ENCODE measurements at places on chromosomes 12 and 14.

- DNase-seq, result no peak
These were observed 8.6 kb upstream of the SNAPC1 start for GRCh38 chr14:61753631-61754030.

DNA sequence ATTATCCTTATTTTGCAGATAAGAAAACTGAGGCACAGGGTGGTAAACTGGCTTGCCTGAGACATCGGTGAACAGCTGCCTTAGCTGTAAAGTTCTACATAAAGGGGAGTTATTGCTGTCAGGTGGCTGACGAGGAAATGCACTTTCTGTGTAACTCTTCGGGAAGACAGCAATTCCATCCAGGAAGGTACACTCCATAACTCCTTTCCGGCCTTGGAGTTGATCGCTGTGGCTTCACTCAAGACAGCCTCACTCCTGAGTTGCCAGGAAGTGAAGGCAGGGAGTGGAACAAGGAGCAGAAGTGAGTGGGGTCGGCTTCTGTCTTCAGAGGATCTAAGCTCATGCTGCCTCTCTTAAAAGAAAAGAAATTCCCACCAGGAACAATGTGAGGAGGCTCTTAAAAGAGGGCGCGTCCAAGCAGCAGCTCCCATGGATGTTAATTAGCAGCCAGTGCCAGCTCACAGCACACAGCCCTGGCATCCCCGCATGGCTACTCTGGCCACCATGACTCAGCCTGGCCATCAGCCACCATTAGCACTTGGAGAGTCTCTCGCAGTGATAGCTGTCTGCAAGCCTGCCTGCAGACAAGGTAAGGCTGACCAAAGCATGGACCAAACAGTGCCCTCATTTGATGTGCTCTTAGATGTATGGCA, 60.3 kb downstream of the NUAK1 start:
- no peak for DNase-seq

DNA sequence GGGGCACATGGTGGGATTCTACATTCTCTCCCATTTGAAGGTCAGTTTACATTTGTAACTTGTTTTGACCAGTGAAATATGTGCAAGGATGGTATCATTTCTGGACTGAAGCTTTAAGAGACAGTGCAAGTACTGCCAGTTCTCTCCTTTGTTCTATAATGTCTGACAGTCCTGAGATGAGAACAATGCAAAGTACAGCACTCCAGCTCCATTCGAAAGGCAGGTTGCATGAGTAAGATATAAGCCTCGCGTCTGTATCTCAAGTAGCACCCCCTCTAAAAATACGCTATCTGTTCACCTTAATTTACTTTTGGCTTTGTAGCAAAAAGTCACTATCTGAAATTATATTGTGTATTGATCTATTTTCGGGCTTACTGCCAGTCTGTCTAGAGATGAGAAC, 1122.2 kb upstream of the TMEM132C start:
- no peak for DNase-seq

DNA sequence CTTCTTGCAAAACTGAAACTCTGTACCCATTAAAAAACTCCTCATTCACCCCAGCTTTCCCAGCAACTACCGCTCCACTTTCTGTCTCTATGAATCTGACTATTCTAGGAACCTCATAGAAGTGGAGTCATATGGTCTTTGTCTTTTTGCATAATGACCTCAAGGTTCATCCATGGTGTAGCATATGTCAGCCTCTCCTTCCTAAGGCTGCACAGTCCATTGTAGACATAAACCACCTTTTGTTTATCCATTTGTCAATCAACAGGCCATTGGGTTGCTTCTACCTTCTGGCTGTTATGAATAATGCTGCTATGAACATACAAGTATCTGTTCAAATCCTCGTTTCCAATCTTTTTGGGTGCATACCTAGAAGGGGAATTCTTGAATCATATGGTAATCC, 21.1 kb downstream of the NT5DC3 start:
- DNase-seq, result no peak

GRCh38 chr12:108653082-108653516, 19.4 kb upstream of the SELPLG start:
- DNase-seq, result no peak

DNA sequence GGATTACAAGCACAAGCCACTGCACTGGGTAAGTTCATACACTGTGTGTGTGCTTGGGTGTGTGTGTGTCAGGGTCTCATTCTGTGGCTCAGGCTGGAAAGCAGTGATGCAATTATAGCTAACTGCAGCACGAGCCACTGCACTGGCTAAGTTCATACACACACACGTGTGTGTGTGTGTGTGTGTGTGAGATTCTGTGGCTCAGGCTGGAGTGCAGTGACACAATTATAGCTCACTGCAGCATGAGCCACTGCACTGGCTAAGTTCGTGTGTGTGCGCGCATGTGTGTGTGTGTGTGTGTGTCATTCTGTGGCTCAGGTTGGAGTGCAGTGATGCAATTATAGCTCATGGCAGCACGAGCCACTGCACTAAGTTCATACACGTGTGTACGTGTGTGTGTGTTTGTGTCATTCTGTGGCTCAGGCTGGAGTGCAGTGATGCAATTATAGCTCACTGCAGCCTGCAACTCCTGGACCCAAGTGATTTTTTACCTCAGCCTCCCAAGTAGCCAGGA, 85.4 kb downstream of the HECTD1 start:
- no peak for DNase-seq

GRCh38 chr14:46651526-46652144, at the start of gene RPL10L:
TSS of gene RPL10L (minus strand) at chr14:46651781. CDS start at chr14:46651736, 45 bp downstream.
- no peak for DNase-seq

GRCh38 chr14:104361921-104362681, 217.5 kb upstream of the C14orf180 start:
- no peak for DNase-seq

- DNase-seq, result no peak
These were observed 1.3 kb downstream of the VASH1 start for GRCh38 chr14:76762411-76763095.

- DNase-seq, result no peak
These were observed 410.3 kb downstream of the SLC6A15 start for GRCh38 chr12:84502180-84502860.

DNA sequence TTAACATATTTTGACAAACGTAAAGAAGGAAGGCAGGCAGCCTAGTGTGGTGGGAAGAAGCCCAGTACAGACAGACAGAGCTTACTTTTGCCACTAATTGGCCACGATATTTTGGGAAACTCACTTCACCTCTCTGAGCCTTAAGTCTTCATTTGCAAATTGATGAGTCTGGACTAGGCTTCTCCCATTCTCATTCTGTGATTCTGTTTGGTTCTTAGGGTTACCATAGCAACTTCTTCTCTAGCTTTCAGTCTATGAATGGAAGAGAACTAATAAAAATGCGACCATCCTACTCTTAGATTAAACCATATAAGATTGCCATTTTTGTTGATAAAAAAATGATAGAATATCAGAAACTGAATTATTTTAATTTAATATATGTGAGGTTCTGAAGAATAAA, 210.5 kb downstream of the SNAPC1 start:
- no peak for DNase-seq

DNA sequence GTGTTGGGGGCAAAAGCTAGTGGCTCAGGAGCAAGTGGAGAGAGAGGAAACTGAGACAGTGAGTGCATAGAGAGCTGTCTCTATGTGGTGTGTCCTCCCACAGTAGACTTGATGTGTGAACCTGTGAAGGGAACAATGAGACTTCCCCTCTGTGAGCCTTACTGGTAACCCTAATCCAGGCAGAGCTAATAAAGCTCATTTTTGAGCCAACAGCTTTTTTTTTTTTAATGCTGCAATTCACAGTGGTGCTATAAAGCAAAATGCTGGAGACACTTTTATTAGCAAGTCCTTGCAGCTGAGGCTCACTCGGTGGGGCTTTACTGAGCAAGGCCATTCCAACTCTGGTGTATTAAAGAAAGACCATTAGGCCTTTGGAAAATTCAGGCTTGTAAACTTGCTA, 26.9 kb downstream of the FBXW8 start:
- DNase-seq, result no peak

DNA sequence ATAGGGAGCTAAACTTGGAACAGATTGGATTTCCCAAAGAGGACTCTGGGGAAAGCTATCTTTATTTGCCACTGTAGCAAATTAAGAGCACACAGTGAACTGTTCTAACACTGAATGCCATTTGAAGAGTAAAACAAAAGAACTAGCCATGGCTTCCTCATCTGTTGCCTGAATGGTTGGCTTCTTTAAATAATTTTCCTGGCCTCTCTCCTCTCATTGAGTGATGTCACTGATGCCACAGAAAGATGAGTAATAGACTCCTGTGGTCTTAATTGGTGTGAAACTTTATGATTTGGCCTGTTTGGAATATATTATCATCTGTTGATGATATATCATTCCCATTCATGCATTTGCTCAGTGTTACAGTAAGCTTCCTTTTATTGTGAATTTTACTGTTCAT, 42.5 kb downstream of the WDR20 start:
- peak; percentile 56 for DNase-seq

- no peak for DNase-seq
These were observed 5.5 kb upstream of the ZNF641 start for GRCh38 chr12:48356041-48356768.

GRCh38 chr14:61284001-61284400, 2.9 kb upstream of the TMEM30B start:
- no peak for DNase-seq

GRCh38 chr12:123421314-123421713, 15.2 kb downstream of the RILPL2 start:
- DNase-seq, result no peak

GRCh38 chr14:104680056-104680805, 9.2 kb upstream of the INF2 start:
- DNase-seq, result peak; percentile 35

- no peak for DNase-seq
These were observed 23.1 kb downstream of the ACVR1B start for GRCh38 chr12:51974646-51975045.

GRCh38 chr12:104974626-104975290, 11.4 kb upstream of the NOPCHAP1 start:
- no peak for DNase-seq

DNA sequence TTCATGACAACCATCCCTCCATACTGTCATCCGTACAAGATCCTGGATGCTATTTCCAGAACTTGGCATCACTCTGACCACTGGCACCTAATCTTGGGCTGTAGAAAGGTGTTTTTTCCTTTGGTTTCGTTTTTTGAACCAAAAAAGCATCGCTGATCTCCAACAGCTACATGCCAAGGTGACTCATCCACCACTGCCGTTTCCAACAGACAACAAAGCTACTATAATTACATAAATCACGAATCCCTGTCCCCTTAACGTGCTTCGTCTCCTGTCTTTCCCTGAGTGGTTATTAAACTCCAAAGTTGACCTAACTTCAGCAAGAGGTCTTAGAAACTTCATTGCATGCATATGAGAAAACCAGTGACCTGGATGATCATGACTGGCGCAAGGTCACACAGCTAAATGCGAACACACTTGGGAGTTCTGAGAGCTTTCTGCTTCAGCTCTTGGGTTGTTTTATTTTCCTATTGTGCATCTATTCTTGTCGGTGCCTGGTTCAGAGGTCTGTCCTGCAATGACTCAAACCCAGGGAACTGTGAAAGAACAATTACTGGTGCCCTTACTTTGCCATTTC, 99.9 kb downstream of the PPM1H start:
- DNase-seq, result peak; percentile 16

GRCh38 chr14:92456215-92457015, 57.2 kb upstream of the RIN3 start:
- DNase-seq, result peak; percentile 85

DNA sequence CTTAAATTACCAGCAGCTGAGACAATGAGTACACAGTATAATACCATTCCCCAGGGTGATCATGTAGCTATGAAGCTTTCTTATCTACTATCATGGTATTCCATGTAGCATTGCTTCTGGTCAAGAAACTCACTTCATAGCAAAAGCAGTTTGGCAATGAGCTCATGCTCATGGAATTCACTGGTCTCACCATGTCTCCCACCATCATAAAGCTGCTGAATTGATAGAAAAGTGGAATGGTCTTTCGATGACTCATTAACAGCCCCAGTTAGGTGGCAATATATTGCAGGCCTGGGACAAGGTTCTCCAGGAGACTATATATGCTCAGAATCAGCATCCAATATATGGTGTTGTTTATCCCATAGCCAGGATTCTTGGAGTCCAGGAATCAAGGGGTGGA, 553.7 kb downstream of the FOXG1 start:
- no peak for DNase-seq

DNA sequence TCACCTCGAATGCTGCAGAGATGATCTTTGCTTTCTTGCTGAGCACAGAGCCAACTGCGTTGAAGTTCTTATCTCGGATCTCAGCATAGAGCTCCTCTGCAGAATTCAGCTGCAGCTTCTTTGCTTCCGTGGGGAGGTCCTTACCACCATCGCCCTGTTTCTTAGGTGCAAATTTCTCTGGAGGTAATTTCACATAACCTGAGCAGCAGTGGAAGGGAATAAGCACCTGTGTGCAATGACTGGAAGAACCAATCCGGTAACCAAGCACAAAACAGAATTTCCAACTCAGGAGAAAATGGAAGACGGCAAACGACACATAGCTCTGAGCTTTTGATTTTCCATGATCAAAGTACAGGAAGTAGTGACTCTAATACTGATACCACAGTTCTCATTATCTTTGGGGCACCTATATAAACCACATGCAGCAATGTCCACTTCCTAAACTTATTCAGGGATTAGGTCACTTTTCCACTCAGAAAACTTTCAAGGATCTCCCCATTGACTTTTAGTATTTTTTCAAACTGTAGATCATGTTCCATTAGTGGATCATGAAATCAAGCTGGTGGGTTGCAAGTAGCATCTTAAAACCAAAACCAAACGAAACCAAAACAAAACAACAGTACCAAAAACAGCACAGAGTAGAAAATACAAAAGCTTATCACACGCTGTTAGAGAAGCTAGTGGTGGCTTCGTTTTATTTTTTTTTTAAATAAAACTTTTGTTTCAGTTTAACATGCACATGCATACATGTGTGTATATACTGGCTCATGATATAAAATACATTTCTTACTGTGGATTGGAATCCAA, 18.9 kb upstream of the DIABLO start:
- no peak for DNase-seq

DNA sequence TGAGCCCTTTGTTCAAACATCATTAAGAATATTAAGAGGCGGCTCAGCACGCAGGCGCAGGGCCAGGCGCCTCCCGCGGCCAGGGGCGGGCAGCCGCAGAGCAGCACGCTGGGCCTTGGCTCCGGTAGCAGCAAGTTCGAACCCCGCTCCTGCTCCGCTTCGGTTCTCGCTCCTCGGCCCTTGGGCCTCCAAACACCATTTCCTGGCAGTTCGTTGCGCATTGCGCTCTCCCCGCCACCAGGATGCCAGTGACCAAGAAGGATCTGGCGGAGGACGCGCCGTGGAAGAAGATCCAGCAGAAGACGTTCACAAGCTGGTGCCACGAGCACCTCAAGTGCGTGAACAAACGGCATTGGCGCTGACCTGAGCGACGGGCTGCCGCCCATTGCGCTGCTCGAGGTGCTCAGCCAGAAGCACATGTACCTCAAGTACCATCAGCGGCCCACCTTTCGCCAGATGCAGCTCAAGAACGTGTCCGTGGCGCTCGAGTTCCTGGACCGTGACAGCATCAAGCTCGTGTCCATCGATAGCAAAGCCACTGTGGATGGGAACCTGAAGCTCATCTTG, 6.9 kb upstream of the ACVRL1 start:
- DNase-seq, result no peak

All from lung microvascular endothelial cell (primary cell).